Keratinocyte (primary cell): ENCODE measurements at places on chromosomes 11 and 22.

DNA sequence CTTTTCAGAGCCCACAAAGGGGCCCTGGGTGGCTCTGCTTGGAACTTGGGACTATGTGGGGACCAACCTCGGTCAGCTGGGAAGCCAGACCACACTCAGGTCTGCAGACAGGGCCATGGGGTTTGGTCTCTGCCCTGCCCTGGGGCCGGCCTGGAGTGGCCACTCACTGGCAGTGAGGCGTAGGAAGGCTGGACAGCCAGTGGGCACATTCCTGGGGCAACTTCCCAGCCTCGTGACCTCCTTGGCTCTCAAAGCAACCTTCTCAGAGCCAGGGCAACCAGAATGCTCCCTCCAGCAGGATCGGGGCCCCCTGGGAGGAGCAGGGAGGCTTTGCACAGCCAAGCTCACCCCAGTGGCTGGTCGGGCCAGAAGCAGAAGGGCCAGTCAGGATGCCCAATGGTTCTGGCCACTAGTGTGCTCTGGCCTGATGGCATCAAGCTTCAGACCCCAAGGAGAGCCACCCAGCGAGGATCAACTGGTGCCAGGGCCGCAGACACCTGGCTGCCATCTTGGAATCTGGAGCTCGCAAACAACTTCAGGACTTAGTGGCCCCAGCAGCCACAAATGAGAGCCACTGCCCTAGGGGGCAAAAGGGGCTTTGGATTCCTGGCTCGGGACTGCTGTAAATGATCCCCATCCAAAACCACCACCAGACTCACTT lies 87.1 kb downstream of the MYEOV start:
- no peak for DNase-seq
- no peak overlapping the region for H3K27ac ChIP-seq
- H3K4me1 ChIP-seq, result peaks cover 20% of the 10 kb centered on the region
- peaks cover 3% of the 10 kb centered on the region for H3K27me3 ChIP-seq

GRCh38 chr11:6617315-6617781 lies 1.9 kb downstream of the TPP1 start:
- H3K36me3 ChIP-seq, result peaks cover 23% of the 10 kb centered on the region
- no peaks in the 10 kb centered on the region for H3K27me3 ChIP-seq
- H3K4me1 ChIP-seq, result peaks cover 18% of the 10 kb centered on the region
- no peak overlapping the region for H3K27ac ChIP-seq
- no peak for DNase-seq

DNA sequence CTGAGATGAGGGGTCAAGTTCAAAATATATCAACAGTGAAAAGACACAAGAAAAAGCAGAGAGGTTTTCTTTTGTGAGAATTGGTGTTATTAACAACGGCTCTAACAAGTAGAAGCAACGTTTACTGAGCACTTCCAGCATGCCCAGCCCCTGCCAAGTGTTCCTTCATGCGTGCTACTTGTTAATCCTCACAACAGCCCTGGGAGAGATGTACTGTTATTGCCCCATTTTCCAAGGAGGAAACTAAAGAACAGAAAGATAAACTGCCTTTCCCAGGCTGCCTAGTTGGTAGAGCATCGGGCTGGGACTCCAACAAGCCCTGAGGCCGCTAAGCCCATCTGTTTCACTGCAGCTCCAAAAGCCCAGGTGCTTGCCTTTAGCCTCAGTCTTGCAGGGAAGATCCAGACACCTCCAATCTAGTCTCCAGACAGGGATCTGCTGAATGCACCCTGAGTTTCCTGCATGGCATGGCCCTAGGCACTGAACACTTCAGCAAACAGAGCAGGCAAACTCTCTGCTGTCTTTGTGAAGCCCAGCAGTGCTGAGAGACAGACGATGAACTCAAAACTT lies 25.5 kb downstream of the SPATA19 start:
- H3K36me3 ChIP-seq, result no peaks in the 10 kb centered on the region
- DNase-seq, result no peak
- H3K4me1 ChIP-seq, result no peaks in the 10 kb centered on the region
- no peak overlapping the region for H3K27ac ChIP-seq
- no peaks in the 10 kb centered on the region for H3K27me3 ChIP-seq

GRCh38 chr11:120465921-120466534 lies 45.5 kb upstream of the GRIK4 start:
- H3K4me1 ChIP-seq, result peaks cover 3% of the 10 kb centered on the region

GRCh38 chr11:131957201-131957600 lies 586.8 kb downstream of the NTM start:
- no peak for DNase-seq
- H3K27ac ChIP-seq, result no peak overlapping the region
- no peak overlapping the region for H3K4me3 ChIP-seq
- H3K4me1 ChIP-seq, result peaks cover 8% of the 10 kb centered on the region
- no peaks in the 10 kb centered on the region for H3K27me3 ChIP-seq

DNA sequence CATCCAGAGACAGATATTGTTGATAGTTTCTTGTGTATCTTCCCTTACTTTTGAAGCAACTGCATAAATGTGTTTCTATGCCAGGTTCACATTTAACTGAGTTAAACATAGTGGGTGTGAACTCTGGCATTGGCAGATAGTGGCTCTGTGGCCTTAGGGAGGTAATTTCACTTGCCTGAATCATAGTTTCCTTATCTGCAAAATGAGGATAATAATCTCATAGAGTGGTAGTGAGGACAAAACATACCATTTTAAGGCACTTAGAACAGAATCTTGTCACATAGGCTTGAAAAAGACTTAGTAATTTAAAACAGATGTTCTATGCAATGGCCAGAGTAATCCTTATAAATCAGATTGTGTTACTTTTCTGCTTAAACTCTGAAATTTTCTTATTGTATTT lies 56.4 kb upstream of the SYN3 start:
- H3K4me1 ChIP-seq, result peaks cover 50% of the 10 kb centered on the region
- no peak overlapping the region for H3K27ac ChIP-seq
- no peaks in the 10 kb centered on the region for H3K27me3 ChIP-seq
- no peaks in the 10 kb centered on the region for H3K36me3 ChIP-seq

- H3K27me3 ChIP-seq, result no peaks in the 10 kb centered on the region
- H3K36me3 ChIP-seq, result no peaks in the 10 kb centered on the region
- H3K27ac ChIP-seq, result no peak overlapping the region
- DNase-seq, result no peak
- no peak overlapping the region for H3K4me3 ChIP-seq
Measured at GRCh38 chr11:42526426-42526825, 785.4 kb upstream of the API5 start.

GRCh38 chr22:24021304-24021703 lies 10.2 kb downstream of the CABIN1 start:
- peaks cover 3% of the 10 kb centered on the region for H3K4me1 ChIP-seq
- H3K27ac ChIP-seq, result no peak overlapping the region
- H3K4me3 ChIP-seq, result no peak overlapping the region
- DNase-seq, result no peak

GRCh38 chr22:31085928-31086327 lies 4.8 kb downstream of the SMTN start:
- no peak overlapping the region for H3K4me3 ChIP-seq
- no peaks in the 10 kb centered on the region for H3K27me3 ChIP-seq
- peaks cover 44% of the 10 kb centered on the region for H3K36me3 ChIP-seq
- peaks cover 45% of the 10 kb centered on the region for H3K4me1 ChIP-seq
- no peak for DNase-seq

- DNase-seq, result no peak
- no peaks in the 10 kb centered on the region for H3K27me3 ChIP-seq
- H3K27ac ChIP-seq, result no peak overlapping the region
- no peak overlapping the region for H3K4me3 ChIP-seq
- H3K4me1 ChIP-seq, result no peaks in the 10 kb centered on the region
- no peaks in the 10 kb centered on the region for H3K36me3 ChIP-seq
Measured at GRCh38 chr11:95650276-95650675, 139.3 kb downstream of the FAM76B start.

- DNase-seq, result no peak
- no peak overlapping the region for H3K4me3 ChIP-seq
- no peaks in the 10 kb centered on the region for H3K4me1 ChIP-seq
- no peaks in the 10 kb centered on the region for H3K27me3 ChIP-seq
- no peaks in the 10 kb centered on the region for H3K36me3 ChIP-seq
Measured at GRCh38 chr11:26607725-26608506, 35.9 kb upstream of the MUC15 start.

GRCh38 chr22:19036523-19037273 lies 85.5 kb downstream of the DGCR2 start:
- peaks cover 14% of the 10 kb centered on the region for H3K36me3 ChIP-seq
- H3K27me3 ChIP-seq, result no peaks in the 10 kb centered on the region
- no peaks in the 10 kb centered on the region for H3K4me1 ChIP-seq
- no peak overlapping the region for H3K27ac ChIP-seq
- no peak for DNase-seq

DNA sequence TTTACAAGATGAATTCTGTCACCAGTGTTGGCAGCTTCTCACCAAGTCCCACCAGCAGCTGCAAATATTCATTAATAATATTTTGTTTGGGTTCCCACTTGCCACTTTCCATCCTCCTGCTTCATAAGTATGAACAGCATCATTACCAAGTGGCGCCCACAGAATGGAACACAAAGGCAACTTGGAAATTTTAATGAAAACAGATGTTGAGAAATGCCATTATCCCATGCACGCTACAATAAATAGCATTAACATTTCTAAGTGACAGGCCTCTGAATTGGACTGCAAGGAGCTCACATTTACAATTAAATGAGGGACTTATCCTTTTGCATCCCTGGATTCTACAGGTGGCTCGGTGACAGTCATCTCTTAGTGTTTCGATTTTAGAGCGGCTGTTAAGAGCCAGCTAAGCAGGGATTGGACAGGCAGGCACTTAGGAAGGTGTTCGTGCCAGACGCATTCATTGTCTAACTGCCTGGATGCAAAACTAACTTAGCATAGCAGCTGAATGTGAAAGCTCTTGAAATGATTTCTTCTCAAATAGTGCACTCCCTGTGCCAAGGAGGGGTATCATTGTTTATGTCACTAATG lies 170.3 kb downstream of the KIRREL3 start:
- no peaks in the 10 kb centered on the region for H3K4me1 ChIP-seq
- no peak overlapping the region for H3K27ac ChIP-seq
- DNase-seq, result no peak

DNA sequence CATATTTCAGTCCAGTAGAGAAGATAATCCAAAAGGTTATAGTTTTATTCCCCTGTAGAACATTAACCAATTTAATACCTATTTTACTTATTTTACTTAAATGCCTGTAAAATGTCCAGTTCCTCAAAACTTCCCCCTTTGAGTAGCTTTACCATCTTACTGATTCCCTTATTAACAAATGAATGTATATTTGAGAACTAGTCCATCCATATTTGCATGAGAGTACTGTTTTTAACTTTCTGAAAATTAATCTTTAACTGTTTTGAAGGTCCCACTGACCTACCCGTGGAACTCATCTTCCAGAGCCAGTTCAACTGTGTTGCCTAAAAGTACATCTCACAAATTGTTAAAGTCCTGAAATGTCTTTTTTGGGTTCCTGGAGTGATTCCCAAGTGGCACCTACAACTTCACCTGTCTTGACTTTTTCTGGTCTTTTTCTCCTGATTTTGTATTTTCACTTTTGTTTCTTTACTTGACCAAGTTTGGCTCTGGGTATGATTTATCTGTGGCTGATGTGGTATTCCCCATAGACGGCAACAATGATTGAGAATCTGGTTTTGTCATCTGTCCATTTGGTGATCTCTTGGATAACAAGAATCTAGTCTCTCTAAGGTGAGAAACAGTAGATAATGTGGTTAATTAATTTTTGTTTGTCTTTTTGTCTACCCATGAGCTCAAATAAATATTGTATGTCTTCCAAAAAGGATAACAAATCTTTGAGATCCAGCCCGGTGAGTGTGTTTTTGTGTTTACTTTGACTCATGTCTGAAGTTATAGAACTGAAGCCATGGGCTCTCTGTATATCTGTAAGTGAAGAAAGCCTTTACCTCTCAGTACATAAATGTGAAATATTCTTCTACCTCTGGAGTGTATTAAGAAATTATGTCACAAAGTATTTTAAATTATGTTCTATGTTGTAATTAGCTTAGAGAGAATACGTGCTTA lies 174.2 kb downstream of the ETS1 start:
- H3K27ac ChIP-seq, result no peak overlapping the region
- H3K36me3 ChIP-seq, result no peaks in the 10 kb centered on the region
- no peak for DNase-seq
- H3K4me3 ChIP-seq, result no peak overlapping the region

- H3K27ac ChIP-seq, result no peak overlapping the region
- no peak overlapping the region for H3K4me3 ChIP-seq
- DNase-seq, result no peak
- no peaks in the 10 kb centered on the region for H3K36me3 ChIP-seq
- peaks cover 19% of the 10 kb centered on the region for H3K4me1 ChIP-seq
Measured at GRCh38 chr11:61618978-61619377, 38.1 kb upstream of the SYT7 start.

DNA sequence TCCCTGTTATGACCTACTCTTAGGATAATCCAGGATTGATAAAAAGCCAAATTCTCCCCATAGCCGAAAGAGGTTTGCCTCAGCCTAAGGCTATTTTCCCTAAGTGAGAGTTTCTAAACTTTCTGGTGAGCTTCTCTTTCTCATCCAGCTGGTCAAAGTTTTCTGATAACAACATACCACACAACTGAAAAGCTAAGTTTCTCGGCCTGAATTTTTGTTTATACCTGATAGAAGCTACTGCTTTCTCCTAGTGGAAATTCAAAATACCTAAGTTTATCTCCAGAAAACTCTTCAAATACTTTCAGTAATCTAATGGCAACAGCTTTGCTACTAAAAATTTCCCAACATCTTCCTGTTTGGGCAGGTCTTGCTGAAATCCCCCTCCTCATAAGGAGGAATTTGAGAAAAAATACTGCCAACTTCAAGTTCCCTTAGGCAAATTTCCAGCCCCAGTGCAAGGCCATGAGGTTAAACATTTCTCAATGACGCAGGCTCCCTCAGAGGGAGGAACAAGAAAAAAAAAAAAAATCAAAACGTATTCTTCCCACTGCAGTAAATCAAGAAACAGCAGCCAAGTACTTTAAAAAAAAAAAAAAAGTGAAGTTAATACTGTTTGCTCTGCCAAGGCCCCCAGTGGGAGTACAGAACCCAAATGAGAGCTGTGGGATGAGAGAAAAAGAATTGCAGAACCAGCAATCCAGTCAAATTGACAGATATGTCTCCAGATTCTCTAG lies 127.0 kb downstream of the MRTFA start:
- no peaks in the 10 kb centered on the region for H3K36me3 ChIP-seq
- DNase-seq, result no peak
- no peaks in the 10 kb centered on the region for H3K27me3 ChIP-seq
- H3K4me3 ChIP-seq, result no peak overlapping the region
- H3K27ac ChIP-seq, result peak overlapping the region; percentile 78
- peaks cover 55% of the 10 kb centered on the region for H3K4me1 ChIP-seq

DNA sequence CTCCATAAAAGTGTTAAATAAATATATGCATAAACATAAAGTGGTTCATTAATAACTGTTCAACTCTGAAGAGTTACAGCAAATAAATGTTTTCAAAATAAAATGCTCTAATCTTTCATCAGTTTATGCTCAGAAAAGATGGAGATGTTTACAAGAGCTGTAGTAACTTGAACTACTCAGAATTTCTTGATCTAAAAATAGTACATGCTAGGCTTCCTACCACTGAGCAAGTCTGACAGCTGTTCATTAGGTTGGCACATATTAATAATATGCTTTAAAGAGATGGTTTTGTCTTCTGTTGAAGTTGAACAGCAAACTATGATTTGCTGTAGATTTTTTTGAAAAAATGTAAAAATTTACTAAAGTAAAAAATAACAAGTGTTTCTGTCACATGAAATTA lies 10.8 kb upstream of the SLN start:
- H3K36me3 ChIP-seq, result no peaks in the 10 kb centered on the region
- no peak overlapping the region for H3K27ac ChIP-seq
- peaks cover 12% of the 10 kb centered on the region for H3K4me1 ChIP-seq
- DNase-seq, result no peak

- no peaks in the 10 kb centered on the region for H3K36me3 ChIP-seq
- H3K27ac ChIP-seq, result no peak overlapping the region
- H3K27me3 ChIP-seq, result no peaks in the 10 kb centered on the region
- peaks cover 8% of the 10 kb centered on the region for H3K4me1 ChIP-seq
- no peak overlapping the region for H3K4me3 ChIP-seq
Measured at GRCh38 chr11:94120946-94121345, 7.7 kb upstream of the PANX1 start.
